ENCODE measurements at places on chromosomes 4 and X.

DNA sequence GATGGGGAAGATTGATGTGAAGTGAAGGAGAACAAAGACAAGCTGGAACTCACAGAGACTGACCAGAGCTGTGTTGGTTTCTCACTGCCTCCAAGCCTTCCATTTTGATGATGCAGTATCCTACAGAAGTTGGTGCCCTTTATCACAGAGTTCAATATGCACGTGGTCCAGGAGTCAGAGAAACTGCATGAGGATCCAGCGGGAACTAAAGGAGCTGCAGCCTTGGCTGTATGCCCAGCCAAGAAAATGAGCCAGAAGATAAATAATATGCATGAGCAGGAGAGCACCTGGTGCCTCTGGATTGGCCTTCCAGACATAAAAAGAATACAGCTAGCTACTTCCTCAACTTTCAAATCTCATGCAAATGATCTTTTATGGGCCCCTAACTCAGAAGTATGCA is 44.3 kb upstream of the DCLK2 start:
- peak; percentile 62 for DNase-seq

- DNase-seq = no peak
Observed at GRCh38 chr4:173782660-173783059, 252.6 kb upstream of the HAND2 start.

GRCh38 chr4:40991908-40992307 is 222.4 kb downstream of the APBB2 start:
- DNase-seq = no peak

DNA sequence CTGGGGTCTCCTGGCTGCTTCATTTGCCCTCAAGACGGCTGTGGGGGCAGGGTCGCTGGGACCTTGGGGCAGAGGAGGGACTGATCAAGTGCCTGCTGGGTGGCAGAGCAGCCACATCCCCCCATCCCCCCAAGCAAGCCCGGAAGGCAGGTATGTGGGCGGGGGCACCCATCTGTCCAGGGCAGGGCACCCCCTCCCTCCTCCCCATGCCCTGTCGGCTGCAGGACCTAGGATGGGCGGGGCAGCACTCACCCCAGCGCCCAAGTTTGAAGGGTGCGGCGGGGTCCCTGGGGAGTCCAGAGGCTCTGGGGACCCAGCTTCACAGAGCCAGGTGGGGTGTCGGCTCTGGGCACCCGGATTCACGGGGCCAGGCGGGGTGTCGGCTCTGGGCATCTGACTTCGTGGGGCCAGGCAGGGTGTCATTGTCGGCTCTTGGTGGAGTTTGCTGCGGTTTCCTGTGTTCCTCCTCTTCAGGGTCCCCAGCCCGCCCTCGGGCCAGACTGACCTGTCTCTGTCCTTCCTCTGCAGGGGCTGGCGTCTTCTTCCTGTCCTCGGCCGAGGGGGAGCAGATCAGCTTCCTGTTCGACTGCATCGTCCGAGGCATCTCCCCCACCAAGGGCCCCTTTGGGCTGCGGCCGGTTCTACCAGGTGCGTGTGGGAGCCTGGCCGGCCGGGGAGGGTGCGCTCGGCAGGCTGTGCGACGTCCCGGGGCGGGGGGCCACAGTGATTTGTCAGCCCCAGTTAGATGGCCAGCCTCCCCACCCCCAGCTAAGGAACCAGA is 22.1 kb downstream of the DOK7 start:
- no peak for DNase-seq

DNA sequence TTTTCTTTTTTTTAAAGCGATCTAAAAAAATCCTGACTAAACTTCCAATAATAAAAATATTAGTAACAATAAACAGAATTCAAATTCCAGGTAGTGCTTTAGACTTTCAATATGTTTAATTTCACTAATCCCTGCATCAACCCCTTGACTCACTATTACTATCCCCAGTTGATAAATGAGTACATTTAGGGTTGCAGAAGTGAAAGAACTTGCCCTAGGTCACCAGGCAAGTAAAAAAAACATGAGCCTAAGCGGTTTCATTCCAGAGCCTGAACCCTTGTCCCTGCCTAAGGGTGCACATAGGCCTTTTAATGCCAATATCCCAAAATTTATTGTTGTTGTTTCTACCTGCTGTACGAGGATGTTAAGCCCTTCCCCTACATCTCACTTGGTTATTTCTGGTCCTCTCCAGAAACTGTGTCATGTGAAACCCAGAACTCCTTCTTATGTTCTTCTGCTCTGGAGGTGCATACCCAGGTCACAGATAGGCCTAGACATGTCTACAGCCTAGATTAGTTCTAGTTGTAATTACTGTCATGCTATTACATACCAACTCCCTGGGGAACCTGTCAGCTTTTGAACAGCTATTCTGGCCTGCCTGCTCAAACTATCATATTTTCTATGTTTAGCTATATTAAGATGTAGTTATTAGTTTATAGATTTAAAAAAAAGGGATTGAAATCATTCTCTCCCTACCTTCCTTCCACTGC is 244.5 kb upstream of the PITX2 start:
- DNase-seq = no peak

DNA sequence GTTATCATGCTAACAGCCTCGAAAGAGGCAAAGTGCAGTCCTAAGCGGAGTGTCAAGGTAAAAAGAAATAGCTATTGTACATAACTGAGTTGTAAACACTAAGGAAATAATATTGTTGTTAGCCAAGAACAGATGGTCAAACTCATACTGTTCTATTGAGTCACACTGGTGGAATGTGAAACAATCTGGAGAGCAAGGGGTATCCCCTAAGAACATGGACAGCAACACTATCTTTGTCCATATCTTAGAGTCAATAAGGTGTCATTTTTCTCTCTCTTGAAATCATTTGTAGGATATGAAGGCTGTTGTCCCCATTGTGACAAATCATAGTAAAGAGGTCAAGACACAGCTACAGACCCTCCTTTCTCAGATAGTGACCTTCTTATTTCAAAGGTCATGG is 4.5 kb upstream of the PDGFC start:
- DNase-seq = no peak

- DNase-seq = no peak
Observed at GRCh38 chr4:184757810-184758209, 23.9 kb upstream of the CENPU start.

- DNase-seq = no peak
Observed at GRCh38 chrX:39752815-39753214, 344.9 kb downstream of the BCOR start.
